ENCODE measurements at places on chromosomes 1 and 21.

GRCh38 chr1:222275729-222276465 lies 272.0 kb downstream of the HHIPL2 start:
- DNase-seq, result no peak

GRCh38 chr1:205009670-205010069 lies 33.3 kb upstream of the CNTN2 start:
- DNase-seq, result no peak

DNA sequence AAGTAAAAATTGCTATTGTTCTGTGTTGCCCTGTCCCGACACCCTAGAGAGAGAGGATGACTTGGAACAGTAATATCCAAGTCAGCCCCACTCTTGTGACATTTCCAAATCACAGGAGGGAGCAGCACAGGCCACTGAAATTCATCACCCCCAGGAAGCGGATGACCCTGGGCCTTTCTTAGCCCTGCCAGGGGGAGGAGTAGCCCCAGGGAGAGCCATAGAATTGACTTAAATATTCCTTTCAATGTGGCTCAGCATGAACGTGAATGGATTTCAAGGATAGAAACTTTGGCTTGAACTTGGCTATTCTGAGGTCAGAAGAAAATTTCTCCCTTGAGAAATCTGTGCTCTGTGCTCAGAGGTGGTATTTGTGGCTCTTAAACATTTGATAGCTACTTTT lies 80.6 kb downstream of the CENPF start:
- no peak for DNase-seq

DNA sequence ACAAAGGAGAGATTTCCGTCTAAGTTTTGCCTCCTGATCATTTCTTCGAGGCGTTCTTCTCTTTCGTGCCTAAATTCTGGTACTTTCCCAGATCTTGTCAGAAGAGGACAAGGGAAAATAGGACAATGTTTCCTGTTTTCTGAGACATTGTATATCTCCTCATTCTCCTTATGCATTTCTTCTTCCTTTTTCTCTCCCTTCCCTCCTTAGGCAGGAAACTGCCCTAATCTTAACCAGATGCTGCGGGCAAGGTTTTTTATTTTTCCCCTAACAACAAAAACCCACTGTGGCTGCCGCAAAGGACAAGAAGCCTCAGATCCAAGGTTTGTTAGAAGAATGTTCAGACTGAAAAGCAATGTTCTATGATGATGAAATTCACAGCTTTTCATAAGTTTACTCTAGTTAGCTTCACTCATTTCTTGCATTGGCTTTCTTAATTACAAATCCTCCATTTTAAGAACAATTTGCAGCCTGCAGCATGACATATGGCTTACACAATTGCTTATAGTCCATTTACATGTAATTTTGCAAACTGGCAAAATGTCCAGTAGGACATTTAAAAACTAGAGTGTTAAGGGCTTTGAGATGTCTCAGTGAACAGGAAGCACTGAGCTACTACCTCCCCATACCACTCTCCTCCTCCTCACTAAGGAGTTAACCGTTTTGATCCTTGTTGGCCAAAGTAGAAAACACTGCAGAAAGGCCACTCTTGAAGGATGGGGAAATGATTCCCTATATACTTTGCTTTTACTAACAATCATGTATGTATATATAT lies 624 bp downstream of the CTSK start:
- DNase-seq, result peak; percentile 16

GRCh38 chr1:158153179-158153578 lies 27.5 kb upstream of the CD1D start:
- DNase-seq, result no peak

GRCh38 chr1:241406421-241406820 lies 49.4 kb upstream of the RGS7 start:
- DNase-seq, result no peak

- no peak for DNase-seq
Measured at GRCh38 chr1:117757668-117758067, 151.8 kb downstream of the TENT5C start.

DNA sequence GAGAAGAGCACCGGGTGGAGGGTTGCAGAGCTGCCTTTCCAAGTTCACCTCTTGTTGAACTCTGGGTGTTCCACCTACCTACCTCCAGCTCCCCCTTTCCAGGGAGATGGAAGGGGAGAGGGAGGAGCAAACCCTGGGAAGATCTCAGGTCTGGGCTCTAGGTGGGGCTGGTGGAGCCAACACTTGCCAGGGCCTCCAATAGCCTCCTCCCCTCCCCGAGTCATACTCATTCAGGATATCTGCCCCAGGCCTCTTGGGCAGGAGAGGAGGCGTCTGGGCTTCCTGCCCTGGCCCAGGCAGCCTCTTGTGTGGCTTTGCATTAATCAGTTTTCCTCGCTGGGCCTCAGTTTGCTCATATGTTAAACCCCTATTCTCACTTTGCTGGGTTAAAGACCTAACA lies 13.4 kb downstream of the RAP1GAP start:
- DNase-seq, result no peak

- peak; percentile 11 for DNase-seq
Measured at GRCh38 chr1:107782217-107782845, 182.6 kb downstream of the VAV3 start.

DNA sequence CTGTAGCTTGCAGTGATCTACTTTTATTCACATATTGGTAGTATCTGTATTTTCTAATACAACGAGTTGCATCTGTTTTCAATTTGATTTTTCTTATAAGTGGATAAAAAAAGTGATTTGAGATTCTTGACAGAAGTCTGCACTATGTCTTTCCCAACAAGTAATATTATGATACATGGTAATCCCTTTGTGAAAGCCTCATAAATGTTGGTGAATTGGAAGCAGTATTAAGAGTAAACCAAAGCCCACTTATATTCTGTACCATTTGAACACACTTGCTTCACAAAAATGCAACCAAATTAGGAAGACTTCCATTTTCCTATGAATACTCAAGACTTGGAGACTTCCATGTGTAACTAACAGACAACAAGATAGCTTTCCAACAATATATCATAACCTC lies 172.0 kb downstream of the HMCN1 start:
- DNase-seq, result no peak

DNA sequence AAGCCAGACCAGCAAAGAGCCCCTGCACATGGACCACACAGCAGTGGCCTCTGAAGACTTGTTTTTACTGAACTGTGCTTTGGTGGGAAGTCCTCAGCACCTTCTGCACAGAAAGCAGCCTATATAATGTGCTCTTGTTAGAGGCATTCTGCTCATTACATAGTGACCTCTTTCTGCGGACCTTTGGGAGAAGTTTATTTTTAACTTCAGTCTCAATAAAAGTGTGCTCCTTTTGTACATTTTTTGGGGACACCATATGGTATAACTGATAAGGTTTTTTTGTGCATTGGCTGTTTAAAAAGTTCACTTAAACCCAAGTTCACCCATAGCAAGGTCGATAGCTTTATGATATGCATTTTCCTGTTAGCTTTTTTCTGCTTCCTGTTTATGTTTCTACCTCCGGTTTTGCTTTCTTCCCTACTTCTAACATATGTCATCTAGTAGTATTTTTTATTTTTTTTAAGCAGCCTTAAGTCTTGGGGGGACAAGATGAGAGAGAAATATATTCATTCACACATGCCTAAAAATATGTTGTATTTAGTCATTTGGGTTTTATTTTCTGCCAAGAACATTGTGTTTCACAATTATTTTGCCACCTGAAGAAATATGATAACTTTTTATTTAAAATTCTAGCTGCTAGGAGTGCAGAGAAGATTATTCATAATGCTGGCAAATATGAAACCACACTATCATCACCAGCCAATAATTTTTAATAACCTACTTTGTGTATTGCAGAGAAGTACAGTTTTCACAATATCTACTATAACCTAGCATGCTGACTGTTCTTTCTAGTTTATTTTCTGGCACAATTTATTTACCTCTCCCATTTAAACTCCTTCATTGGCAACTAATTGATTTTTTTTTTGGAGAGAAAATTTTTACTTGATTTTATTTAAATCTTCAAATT lies 22.9 kb upstream of the SLC19A2 start:
- peak; percentile 9 for DNase-seq

DNA sequence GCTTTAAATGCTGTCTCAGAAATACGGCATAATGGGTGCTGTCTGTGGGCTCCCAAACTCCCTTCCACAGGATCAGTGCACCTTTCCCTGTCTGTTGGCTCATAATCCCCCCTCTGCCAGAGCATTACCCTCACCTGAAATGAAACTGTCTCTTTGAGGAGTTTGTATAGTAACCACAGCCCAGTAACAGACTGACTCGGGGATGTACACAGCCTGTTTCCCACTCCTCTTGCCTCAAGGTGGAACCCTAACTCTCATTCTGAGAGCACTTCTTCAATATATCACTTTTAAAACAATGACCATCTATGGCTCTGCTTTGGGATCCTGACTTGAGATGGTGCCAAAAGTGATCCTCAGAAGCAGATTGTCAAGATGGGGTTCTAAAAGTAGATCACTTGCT lies 332.5 kb downstream of the AMY1C start:
- DNase-seq, result no peak

GRCh38 chr1:203282720-203283542 lies 22.4 kb upstream of the BTG2 start:
- DNase-seq, result no peak

DNA sequence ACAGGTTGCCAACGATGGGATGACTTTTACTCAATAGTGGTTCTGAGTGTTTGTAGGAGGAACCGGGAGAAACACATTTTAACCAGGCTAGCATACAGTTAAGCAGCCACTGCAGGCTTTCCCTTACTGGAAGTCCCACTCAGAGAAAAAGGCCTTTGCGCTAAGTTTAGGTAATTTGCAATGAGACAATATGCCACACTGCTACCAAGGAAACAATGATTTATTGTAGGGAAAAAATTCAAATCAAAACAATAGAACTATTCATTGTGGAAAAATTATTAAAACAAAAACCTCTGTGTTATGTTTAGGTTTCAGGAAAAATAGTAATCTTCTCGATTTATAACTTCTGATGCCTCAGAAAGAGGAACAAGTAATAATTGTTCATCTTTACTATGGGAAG lies 51.4 kb upstream of the CR2 start:
- no peak for DNase-seq

GRCh38 chr1:87137342-87137739 lies 191.3 kb upstream of the LMO4 start:
- no peak for DNase-seq

DNA sequence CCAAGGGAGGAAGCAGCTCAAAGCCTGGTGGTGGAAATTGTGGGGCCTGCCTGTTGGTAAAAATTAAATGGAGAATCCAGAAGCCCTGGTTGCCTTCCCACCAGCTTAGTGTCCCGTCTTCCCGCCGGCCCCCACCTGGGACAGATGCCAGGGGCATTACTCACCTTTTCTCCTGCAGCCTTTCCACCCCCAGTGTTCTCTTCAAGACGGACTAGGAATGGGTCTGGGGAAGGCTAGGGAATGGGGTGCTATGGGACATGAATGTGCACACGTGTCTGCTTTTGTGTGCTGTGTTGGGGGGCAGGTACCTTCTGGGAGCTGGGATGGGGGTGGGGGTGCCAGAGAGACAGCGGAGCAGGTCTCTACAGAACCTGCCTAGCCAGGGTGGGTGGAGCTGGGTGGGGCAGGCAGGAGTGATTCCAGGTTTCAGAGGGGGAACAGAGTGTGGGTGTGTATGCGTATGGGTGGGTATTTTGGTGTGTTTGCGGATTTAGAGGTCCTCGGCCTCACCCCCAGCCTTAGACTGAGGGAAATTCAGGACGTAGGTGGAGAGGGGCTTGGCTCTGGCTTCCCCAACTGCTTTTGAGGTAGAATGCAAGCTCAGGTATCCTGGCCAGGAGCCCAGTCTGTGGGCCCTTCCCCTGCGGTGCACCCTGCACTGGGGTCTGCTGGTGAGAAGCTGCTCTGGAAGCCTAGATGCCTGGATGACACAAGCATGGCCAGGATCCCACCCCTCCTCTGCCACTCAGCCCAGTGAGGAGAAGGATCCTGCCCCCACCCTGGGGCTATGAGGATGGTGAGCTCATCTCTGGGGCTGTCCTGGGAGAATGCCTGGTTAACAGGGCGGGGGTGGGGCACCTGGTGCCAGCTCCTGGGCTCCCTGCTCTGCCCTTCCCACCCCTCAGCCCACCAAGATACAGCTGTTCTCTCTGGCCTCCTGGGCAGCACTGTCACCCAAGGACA lies 7.8 kb downstream of the VANGL2 start:
- no peak for DNase-seq

DNA sequence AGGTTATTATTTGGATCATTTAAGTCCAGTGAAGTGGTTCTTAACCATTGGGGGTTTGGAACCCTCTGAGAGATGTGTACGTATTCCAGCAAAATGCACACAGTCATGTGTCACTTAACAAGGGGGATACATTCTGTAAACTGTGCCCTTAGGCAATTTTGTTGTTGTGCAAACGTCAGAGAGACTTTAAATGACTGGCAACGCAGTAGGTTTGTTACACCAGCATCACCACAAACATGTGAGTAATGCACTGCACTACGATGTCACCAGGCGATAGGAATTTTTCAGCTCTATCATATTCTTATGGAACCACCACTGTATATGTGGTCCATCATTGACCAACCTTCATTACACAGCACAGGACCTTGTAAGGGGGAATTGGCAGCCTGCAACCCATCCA lies 11.9 kb downstream of the AHCYL1 start:
- DNase-seq, result no peak

DNA sequence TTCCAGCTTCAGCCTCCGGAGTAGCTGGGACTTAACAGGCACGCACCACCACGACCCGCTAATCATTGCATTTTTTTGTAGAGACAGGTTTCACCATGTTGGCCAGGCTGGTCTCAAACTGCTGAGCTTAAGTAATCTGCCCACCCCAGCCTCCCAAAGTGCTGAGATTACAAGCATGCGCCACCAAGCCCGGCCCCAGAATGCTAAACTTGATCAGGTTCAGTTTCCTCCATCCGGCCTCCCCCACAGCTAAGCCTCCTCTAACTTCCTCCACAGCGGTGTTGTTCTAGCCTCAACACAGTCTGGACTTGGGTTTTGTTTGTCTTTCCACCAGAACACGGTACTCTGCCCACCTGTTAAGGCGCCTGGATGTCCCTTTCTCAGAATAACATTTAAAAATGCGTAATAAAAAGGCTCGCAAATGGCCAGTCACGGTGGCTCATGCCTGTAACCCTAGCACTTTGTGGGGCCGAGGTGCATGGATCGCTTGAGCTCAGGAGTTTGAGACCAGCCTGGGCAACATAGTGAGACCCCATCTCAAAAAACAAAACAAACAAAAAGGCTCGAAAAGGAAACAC lies 2.4 kb downstream of the PARP1 start:
- peak; percentile 39 for DNase-seq

GRCh38 chr1:200457810-200458209 lies 48.0 kb upstream of the ZNF281 start:
- DNase-seq, result no peak

GRCh38 chr1:164613176-164613575 lies 54.2 kb downstream of the PBX1 start:
- DNase-seq, result no peak

- DNase-seq, result no peak
Measured at GRCh38 chr1:220901881-220902280, 22.6 kb downstream of the HLX start.

DNA sequence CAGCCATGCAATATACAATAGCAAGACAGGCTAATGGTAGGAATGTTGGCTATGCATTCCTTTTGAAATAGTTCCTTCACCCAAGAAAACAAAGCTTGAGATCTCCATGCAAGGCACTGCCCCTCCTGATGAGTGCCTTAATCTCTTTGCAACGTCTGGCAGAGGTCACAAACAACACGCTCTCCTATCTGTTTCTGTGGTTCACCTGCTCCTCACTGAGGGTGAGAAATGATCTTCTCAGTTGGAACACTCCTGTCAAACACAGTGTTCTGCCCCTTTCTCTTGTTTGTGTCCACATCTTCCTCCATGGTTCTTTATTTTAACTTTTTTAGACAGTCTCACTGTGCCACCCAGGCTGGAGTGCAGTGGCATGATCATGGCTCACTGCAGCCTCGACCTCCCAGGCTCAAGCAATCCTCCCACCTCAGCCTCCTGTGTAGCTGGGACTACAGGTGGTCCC lies 21.2 kb upstream of the XPR1 start:
- no peak for DNase-seq

- DNase-seq, result no peak
Measured at GRCh38 chr1:92808381-92808780, 23.5 kb upstream of the RPL5 start.
